ENCODE measurements at places on chromosomes 11 and 22.
A peak's percentile ranks its signal among the peaks of the same experiment; 100 is the strongest.

DNA sequence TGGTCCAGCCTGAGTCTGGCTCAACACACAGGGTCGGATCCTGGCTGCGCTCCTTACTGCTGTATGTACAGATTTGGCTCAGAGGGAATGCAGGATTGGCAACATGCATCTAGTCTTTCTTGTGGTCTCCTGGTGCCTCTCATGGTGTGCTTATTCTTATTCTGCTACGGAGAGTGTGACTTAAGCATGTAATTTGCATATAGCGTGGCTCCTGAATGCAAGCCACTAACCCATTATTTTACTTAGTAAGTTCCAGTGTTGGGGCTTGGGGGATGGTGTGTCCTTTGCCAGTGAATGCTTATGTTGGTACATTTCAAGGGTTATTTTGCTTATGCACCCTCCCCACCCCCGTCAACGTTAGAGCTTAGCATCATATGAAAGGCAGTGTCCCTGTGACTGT, 51.2 kb downstream of the PTPRJ start:
- DNase-seq, result no peak

- DNase-seq, result no peak
Measured at GRCh38 chr11:134070342-134070845, 1.5 kb downstream of the JAM3 start.

- peak; percentile 86 for DNase-seq
Measured at GRCh38 chr22:36330655-36331305, 57.0 kb downstream of the MYH9 start.

DNA sequence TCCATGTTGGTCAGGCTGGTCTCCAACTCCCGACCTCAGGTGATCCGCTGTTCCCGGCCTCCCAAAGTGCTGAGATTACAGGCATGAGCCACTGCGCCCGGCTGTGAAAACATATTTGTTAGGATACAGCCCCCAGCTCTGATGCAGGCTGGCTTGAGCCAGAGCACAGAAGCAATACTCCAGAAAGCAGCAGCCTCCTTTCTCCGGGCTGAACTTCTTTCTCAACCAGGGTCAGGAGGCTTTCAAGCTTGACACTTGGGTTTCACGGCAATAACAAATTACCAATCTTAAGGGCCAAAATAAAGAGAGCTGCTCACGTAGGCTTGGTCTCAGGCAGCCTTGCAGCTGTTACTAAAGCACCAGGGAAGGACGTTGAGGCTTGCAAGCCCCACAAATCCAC, 10.8 kb upstream of the CECR2 start:
- DNase-seq, result no peak

- no peak for DNase-seq
Measured at GRCh38 chr11:44944181-44944852, 6.4 kb downstream of the TP53I11 start.

DNA sequence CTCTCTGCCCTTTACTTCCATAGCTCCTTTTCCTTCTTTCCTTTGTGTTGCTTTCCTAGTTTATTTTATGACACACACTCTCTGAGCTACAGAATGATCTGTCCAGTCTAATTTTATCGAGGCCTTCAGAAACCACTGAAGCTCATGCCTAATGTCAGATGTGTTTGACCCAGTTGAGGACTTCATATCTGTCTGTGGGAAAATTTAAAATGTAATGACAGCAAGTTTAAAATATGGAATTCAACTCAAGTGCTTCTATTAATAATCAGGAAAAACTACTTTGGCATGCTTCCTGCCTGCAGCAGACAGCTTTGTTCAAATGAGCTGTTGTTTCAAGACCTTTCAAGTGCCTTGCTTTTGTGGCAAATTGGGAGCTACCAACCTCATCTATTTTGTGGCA, 261.8 kb upstream of the MTNR1B start:
- DNase-seq, result no peak

- peak; percentile 85 for DNase-seq
Measured at GRCh38 chr11:62004473-62004872, 37.0 kb upstream of the FTH1 start.

DNA sequence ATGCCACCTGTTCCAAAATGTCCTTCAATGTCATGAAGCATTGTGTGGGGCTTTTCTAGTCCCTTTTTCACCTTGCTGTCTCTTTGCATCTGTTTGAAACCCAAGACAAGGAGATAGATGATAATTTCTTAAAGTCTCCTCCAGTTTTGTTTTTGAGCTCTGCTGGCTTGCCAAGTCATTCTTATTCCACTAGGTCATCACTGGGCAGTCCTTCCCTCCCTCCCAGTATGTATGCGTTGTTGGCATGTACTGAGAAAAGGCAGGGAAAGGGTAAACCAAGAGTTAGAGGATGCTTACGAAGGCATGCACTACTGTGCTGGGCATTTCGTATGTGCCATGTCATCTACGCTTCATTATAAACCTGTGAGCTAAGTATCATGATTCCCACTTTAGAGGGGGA, 78.6 kb downstream of the PARVA start:
- DNase-seq, result no peak

- peak; percentile 90 for DNase-seq
Measured at GRCh38 chr11:71927820-71928736, at the start of gene XNDC1N. TSS of gene XNDC1N (minus strand) at chr11:71928594. CDS start at chr11:71923353, 5,241 bp downstream.

- no peak for DNase-seq
Measured at GRCh38 chr11:117444256-117444655, 116.6 kb downstream of the CEP164 start.

GRCh38 chr22:20319041-20319744, 667 bp downstream of the DGCR6L start:
- peak; percentile 35 for DNase-seq

DNA sequence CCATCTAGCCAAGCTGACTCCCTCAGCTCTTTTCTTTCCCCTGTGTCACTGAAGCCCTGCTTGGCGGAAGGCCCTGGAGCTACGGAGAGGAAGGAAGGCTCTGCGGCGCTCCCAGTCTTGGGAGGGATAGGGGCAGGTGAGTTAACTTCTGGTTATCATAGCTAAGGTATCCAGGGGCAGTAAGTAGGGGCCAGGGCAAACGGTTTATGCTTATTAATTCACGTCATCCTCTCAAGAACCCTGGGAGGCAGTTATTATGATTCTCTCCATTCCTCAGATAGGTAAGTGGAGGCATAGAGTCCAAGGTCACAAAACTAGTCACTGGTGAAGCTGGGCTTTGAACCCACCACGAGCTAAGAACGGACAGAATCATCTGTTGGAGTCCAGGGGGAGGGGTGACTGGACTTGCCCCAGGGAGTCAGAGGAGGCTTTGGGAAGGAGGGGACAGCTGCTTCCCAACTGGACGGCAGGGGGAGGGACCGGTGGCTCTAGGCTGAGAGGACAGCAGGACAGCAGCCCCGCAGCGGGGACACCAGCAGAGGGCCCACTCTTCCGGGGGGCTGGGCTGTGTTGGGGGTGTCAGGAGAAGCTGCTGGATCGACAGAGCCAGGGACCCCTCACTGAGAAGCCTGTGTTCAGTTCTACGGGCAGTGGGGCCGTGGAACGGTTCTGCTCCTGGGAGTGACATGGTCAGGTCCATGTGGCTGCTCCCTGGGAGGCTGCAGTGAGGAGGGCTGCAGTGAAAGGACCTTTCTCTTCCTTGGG, 3.5 kb downstream of the BAIAP2L2 start:
- no peak for DNase-seq

DNA sequence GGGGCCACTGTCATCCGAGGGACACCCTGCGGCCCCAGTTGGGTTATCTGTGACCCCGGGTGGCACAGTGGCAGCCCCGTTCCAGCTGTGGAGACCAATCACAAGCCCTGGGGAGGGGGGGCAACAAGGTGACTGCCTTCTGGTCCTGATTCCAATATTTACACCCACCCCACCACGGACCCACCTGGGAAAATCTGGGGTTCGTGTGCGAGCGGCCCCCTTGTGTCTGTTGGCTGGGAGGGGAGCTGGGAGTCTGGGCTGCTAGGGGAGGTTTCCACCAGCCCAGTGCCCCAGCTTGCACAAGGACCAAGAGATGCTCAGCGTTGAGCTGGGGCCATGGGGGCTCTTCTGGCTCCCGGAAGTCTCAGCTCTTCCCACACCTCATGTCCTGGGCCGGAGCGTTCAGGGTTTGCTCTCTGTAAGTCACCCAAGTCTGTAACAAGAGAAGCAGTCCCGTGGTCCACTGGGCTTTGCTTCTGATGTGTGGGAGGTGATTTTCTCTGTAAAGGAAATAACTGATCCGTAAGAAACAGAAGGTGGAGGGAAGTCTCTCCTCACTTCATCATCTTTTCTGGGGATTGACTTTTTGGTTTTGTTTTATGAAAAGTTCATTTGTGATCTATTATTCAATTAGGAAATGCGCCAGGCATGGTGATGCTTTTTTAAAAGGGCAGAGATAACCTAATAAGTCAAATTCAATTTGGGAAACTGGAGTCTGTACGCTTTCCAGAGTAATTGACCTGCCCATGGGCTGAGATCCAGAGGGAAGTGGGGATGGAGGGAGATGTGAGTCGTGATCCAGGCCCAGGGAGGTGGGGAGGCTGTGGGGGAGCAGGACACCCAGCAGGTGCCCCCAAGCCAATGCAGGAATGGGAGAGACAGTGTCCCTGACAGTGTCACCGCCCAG, 22.4 kb upstream of the GAL start:
- no peak for DNase-seq

DNA sequence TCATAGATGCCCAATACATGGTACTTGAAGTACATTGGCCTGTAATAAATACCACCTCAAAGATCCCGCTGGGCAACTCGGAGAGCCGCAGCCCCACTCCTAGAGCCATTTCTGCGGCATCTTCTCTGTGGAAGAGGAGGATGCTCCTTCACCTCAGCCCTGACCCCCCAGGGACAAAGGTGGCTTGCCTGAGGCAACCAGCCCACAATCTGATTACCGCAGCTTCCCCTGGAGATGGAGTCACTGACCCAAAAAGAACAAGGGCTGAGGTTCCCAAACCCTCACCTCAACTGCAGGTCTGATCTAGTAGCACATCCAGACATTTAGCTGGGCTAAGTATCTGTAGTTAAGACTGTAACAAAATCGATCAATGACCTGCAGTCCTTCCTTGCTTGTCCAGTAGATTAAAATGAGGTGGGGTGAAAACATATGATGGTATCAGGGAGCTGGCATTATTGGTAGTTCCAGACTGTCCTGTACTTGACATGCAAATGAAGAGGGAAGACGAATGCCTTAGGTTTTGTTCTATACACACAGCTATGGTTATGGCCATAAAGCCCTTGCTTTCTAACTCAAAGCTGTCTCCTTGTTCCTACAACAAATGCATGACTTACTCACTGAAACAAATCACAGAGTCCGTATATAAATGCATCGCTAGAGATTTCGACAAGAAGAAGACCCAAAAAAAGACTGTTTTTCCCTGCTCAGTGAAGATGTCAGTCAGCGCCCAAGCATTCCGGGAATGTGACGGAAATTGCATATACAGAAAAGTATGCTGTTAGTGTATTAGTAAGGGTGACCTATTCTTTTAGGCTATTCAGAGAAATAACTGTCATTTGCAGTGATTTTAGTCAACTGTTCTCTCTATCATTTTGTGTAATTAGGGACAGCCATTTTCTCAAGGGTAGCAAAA, 33.7 kb downstream of the C11orf71 start:
- no peak for DNase-seq

GRCh38 chr11:44799012-44799411, 72.2 kb downstream of the TSPAN18 start:
- DNase-seq, result no peak

Measured in suppressor macrophage (primary cell).